AG04449 (cell line): ENCODE measurements at places on chromosomes 16 and 17.

- DNase-seq, result no peak
These were observed 21.1 kb upstream of the CORO6 start for GRCh38 chr17:29643817-29644160.

- no peak for DNase-seq
These were observed 10.8 kb downstream of the NUPR1 start for GRCh38 chr16:28527985-28528384.

DNA sequence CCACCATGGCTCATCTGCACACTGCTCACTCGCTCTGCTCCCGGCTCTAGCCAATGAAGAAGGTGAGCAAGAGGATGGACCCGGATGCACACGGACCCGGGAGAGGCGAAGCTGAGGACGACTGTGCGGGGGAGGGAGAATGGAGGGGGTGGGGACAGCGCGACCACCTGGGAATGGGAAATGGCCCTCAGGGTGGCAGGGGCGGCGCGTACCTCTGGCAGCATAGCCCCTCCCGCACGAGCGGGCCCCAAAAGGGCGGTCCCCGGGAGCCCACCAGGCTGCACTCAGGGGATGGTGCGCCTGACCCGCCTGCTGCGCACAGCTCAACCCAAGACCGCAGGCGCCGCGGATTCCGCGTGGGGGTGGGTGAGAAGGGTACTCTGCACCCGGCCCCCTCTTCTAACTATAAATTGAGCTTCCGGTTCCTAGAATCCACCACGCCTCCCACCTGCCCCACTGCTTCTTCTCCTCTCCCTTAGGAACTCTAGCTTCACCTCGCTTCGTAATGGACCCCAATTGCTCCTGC, 6.1 kb downstream of the MT1H start:
- DNase-seq, result no peak

GRCh38 chr17:76441686-76442340, 11.1 kb downstream of the UBE2O start:
- DNase-seq, result no peak

DNA sequence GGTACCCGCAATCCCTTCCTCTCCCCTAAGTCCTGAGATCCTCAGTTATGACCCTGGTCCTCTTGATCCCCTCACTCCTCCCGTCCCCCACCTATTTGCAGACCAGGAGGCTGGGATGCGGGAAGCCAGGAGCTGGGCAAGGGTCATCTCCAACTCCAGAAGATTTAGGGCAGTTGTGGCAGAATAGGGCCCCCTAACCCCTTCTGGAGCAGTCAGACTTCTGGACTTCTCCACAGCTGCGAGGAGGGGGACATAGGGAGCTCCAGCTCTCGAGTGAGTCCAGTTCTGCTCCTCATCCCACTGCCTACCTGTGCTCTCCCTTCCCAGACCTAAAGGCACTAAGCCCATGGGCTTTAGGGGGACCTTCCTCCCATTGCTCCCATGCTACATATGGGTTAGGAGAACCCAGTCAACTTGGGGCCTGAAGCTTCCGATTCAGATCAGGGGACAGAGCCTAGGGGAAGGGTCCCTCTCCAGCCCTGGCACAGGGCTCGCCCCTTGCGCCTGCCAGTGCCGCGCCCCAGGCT, 1.3 kb downstream of the WNK4 start:
- DNase-seq, result no peak

GRCh38 chr17:5702951-5703510, 118.7 kb upstream of the NLRP1 start:
- no peak for DNase-seq

GRCh38 chr16:53024045-53024444, 28.7 kb downstream of the CHD9NB start:
- DNase-seq, result no peak

DNA sequence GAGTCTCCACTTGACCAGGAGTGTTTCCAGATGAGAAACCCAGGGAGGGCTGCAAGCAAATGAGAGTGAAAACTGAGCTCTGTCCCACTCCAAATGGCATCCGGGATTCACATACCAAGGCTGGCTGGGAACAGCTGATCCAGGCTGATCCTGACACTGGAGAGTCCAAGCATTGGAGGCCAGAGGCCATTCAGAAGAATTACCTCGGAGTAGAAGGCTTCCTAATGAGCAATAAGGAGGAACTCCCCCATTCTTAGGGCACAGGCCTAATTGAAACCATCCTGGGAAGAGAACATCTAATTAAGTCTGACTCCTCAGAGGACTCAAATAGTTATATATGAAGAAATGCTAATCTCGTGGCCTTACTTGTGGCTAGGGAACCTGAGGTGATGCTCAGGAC, 142.8 kb downstream of the PRKCA start:
- no peak for DNase-seq

GRCh38 chr16:85178006-85178591, 65.8 kb upstream of the CIBAR2 start:
- no peak for DNase-seq

DNA sequence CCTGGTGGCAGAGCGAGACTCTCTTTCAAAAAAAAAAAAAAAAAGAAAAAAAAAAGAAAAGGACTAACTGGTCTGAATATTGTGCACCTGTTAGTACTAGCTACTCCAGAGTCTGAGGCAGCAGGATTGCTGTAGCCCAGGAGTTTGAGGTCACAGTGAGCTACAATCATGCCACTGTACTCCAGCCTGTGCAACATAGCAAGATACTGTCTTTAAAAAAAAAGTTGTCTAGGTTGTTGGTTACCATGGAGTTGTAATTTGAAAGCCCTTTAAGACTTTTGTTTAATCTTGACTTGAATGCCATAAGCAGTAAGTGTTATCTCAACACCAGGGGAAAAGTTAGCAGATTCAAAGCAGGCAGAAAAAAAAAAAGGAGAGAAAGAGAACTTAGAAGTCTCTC, 10.9 kb upstream of the C16orf54 start:
- DNase-seq, result no peak

GRCh38 chr17:10034719-10035475, 129.8 kb upstream of the RCVRN start:
- DNase-seq, result no peak

- DNase-seq, result no peak
These were observed 22.7 kb downstream of the PEMT start for GRCh38 chr17:17568772-17569195.

- DNase-seq, result no peak
These were observed 365.4 kb downstream of the XYLT1 start for GRCh38 chr16:17105239-17105797.

GRCh38 chr17:50816771-50817751, 18.3 kb upstream of the WFIKKN2 start:
- DNase-seq, result no peak

DNA sequence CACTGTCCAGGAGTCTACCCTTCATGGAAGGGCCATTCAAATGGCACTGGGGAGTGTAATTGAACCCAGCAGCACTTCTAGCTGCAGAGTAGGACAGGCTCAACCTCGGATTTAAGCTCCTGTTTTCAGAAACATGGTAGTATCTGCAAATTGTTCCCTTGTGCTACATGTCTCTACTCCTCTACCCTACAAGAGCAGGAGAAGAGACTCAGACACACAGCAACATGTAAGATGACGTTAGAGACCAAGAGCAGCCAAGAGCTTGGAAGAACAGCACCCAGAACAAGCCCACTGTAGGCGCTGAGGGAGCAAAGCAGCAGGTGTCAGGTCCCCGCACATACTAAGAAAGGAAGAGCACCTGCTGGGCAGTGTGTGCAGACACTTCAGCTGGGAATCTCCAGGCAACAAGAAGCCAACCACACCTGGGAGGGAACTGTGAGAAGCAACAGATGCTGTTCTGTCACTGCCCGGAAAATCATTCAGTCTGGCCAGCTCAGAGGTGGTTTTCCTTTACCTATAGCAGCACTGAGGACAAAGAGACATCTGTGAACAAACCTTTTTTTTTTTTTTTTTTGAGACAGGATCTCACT, 35.6 kb upstream of the MNT start:
- DNase-seq, result no peak

- no peak for DNase-seq
These were observed 1.2 kb downstream of the RASD1 start for GRCh38 chr17:17494870-17495535.

- no peak for DNase-seq
These were observed 5.7 kb downstream of the DUSP3 start for GRCh38 chr17:43772877-43773648.

DNA sequence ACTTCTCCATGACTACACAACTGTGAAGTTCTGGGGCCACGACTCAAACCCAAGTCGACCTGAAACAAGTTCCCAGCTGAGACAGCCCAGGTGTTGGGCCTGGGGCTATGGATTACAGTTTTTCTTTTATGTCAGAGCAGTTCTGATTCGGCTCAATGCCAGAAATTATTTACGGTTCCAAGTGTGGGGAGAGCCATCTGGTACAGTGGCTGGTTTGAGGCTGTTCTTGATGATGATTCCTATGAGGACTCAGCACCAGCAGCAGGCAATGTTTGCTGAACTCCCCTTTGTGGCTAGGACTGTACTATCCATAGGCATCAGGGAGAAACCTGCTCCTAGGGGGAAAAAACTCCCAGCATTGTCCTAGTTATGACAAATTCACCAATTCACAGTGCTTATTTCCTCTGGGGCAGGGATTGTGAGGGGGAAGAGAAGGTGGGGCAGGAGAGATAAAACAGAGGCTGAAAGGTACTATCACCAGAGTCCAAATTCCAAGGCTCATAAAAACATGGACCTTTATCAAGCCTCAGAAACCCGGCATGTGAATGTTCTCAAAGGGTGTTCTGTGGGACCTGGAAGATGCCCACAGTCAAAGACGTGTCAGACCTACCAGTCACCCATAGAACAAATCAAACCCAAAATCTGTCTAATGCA, 18.2 kb upstream of the CMTM4 start:
- no peak for DNase-seq

GRCh38 chr16:89971495-89972243, 23.1 kb downstream of the DEF8 start:
- no peak for DNase-seq

DNA sequence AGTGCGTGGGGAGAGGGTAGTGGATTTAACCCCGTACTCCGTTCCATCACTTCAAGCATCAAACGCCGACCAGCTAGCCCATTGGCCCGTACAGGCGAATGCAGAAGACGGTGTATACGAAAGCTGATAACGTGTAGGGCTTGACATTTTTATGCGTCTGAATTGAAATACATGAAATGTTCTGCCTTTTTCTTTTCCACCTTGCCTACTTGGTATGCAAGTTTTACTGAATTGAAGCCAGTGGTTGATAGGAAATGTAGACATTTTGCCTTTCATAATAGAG, 834 bp upstream of the STAT3 start:
- no peak for DNase-seq

DNA sequence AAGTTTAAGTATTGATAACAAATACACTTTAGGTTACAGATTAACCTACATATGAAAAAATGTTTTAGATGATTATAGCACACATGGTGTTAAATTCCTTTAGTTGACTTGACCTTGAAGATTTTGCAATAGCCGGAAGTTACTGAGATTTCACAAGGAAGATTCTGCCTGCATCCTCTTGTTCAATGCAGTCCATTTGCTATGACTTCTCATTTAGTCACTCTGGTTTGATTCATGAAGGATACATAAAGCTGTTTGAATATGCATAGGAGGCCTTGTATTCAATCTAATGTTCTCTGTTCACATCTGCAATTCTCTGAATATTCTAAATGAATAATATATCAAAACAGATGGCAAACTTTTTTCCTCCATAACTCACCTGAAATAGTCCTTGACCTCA, 870.2 kb upstream of the GOT2 start:
- no peak for DNase-seq

DNA sequence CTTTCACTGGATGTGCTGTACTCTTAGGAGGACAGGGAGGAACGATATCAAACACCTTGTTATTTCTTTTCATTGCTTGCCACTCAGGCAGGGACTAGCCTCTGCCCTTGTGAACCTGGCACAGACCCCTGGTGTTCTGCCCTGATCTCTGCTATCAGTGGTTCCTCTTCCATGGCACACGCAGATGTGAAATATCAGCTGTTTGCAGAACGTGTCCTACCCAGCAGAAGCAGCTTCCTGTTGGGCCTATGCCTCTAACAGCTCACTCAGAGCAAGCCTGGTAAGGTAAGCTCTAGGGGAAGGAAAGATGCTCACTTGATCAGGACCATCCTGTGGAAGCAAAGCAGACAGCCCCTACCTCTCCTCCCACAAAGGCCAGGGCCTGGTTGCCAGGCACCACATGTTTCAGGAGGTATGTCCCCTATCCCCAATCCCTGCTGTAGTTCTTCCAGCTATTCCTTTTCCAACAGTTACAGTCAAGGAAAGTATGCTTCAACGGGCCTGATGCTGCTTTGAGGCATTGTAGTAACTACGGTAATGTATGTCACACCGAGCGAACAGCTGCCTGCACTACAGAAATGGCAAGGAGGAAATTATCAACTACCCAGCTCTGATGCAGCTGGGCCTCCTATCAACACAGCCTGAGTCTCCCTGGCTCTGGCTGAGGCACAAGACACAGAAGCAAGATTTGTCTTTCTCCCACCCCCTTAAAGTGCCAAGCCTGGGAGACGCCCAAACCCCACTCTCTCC, 41.3 kb upstream of the GFOD2 start:
- no peak for DNase-seq

- DNase-seq, result no peak
These were observed 5.5 kb downstream of the MAP2K3 start for GRCh38 chr17:21289902-21290571.

GRCh38 chr17:39757931-39758873, 20.5 kb downstream of the GRB7 start:
- no peak for DNase-seq

- no peak for DNase-seq
These were observed at the start of gene RAD51D for GRCh38 chr17:35119370-35120165. TSS of gene RAD51D (minus strand) at chr17:35119860. CDS start at chr17:35119613, 247 bp downstream.

- no peak for DNase-seq
These were observed 1931.9 kb downstream of the TP53TG3F start for GRCh38 chr16:35391328-35391727.

GRCh38 chr17:1979182-1979985, 45.8 kb downstream of the RTN4RL1 start:
- DNase-seq, result no peak
